ENCODE measurements at places on chromosomes 1 and 21.

GRCh38 chr1:58789322-58789856 lies 5.5 kb upstream of the JUN start:
- no peak for DNase-seq

DNA sequence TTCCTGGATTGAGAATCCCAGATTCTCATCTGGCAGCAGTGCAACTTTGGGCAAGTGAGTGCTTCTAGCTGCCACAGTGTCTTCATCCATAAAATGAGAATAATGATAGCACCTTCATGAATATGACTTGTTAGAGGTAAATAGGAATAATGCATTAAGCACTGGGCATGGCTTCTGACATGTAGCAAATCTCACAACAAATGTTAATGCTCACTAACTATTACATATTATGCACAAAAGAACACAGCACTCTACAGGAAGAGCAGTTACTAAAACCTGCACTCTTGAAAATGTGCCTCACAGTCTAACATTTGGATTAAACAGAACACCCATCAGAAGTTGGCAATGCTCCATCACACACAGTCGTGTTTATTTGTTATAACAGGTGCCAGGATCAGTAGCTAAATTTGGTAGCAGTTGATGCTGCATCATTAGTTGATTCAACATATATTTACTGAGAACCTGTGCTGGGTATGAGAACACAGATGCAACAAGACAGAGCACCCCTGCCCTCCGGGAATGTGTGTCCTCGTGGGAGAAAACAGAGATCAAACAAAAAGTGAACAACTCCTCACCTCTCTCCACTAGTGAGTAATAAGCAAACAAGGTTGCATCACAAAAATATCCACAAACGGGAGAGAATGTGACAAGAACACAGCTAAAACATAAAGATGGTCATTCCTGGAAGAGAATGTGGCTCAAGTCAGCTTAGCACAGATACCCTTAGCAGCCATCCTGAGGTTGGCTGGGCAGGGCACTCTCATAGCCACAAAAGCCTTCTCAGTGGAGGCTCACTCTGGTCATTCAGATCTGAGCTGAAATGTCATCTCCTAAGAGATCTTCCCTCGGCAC lies 26.2 kb upstream of the LBR start:
- peak; percentile 93 for DNase-seq

DNA sequence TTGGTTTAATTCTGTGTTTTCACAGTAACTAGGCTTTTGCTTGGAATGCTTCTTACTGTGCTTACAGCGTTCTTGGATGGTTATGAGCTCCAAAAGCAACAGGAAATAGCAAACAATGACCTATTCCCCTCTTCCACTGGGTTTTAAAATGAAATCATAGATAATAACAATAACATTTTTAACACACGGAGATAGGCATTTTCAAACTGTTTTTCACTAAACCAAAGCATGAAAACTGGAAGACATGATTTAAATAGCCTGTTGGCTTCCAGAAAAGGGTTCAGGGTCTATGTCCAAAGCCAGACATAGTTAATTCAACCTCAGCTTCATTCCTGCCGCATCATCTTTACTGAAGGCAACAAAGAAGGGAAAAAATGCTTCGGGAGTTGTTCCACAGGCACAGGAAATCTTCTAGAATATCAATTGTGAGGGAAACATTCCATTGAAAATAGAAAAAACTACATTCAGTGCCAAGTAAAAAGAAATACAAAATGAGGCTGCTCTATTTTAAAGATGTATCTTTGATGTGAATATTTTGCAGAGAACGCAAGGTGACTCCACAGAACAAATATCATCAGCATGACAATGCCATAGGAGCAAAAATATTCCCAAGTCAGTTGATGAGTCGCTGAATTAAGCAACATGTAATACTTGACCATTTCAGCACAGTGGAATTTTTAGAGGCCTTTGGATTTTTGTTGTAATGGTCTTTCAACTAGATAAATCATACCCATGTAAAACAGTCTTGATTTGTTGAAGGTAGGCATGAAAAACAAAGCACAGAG lies 80.7 kb downstream of the NID1 start:
- no peak for DNase-seq

GRCh38 chr1:10014016-10014415 lies 17.0 kb downstream of the RBP7 start:
- DNase-seq: no peak

All from NCI-H345 (cell line).